Left lung (tissue), 14 donors: ENCODE measurements at places on chromosomes 1 and 21. TPM values are rescaled to one million over a fixed set of nuclear protein-coding genes. Genes with fewer than 3 reads are reported as not detected.

- no peak for DNase-seq
These were observed 6.9 kb downstream of the FOXJ3 start for GRCh38 chr1:42328047-42328625.

DNA sequence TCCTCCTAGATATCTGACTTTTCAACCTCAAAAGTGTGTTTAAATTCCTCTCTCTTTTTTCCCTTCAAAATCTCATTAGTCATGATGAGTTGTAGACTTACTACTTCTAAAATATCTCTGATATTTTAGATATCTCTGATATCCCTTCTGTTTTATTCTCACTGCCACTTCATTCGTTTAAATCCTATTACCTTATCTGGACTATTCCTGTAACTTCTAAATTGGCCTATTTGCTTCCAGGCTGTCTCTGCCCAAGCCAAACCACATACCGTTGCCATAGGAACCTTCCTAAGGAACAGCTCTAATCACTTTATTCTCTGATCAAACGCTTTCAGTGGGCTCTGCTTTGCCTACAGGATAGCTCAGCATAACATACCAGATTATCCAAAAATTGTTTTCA lies 333.1 kb upstream of the CHRM3 start:
- DNase-seq: no peak

- no peak for DNase-seq
These were observed 12.4 kb upstream of the PODN start for GRCh38 chr1:53049574-53049967.

- no peak for DNase-seq
These were observed 32.5 kb upstream of the IVNS1ABP start for GRCh38 chr1:185349556-185349955.

DNA sequence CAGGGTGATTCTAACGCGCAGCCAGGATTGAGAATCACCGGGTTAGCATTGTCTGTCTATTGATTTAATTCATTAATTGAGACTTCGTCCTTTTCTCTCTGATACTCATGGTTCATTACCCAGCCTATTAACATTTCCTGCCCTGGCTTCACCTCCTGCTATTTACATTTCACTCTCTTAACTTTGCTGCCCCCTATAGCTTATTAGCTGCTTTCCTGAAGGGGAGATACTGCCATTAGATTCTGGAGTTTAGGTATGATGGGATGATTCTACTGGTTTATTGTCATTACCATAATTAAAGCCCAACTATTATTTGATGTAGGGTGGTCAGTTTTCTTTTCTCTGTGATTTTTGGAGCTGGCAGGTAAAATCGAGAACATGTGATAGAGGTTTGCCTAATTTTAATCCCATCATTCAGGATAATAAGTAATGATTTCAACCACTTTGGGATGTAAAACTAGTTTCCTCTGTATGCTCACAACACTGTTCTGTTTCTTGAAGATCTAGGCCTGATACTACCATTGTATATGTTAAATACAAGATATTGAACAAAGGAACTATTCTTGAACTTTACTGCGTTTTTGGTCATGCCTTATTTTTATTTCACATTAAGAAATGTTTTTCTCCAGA lies 6.4 kb downstream of the PPP2R5A start:
- DNase-seq: no peak

- DNase-seq: no peak
These were observed 21.5 kb downstream of the WLS start for GRCh38 chr1:68210829-68211228.

GRCh38 chr1:63773496-63773814 lies 362 bp upstream of the ROR1 start:
- no peak for DNase-seq

GRCh38 chr1:1926346-1926811 lies 7.3 kb upstream of the TMEM52 start:
- no peak for DNase-seq

- no peak for DNase-seq
These were observed 44.0 kb downstream of the LRRC71 start for GRCh38 chr1:156964441-156964840.

DNA sequence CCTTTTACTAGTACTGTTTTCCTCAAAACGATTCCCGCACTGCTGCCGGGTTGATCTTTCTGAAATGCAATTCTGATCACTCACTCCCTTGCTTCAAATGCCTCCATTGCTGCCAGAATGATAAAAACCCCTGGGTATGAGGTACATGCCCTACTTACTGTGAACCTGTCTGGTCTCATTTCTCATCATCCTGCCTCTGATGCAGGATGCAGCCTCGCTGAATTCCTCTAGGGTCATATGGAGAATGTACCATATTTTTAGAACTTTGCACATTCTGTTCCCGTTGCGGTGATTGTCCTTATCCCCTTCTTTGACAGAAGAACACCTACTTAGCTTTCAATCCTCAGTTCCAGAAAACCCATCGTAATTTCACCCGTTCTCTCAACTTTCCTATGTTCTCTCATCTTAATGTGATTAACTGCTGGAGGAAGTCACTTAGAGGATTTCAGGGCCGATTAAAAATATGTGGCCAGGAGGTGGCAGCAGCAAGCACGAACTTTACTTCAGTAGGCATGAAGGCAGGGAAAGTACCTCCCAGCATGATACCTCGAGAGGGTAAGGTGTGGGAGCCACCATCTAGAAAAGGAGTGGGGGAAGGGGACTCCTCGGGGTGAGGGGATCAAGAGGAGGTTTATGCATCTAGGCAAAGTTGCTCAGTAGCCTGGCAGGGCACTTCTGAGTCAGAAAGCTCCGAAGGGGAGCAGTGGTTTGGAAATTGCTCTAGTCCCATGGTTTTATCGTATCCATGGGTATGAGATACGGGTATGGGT lies 361.5 kb upstream of the ZP4 start:
- DNase-seq: no peak

DNA sequence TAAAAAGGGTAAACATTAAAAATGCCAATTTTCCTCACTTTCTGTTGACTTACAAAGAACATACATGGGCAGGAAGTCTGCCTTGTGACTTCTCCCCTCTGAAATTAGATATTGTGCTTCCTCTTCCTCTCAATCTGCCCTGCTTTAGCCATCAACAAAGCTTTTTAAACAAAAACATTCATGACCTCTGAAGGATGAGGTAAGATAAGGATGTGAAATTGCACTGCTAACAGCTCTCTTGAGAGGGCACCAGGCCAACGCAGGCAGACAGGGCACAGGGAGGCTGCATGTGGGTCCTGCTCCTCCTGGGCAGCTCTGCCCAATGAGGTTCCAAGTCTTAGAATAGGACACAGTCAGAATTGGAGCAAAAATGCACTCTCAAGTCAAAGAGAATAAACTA lies 62.1 kb downstream of the DEGS1 start:
- DNase-seq: peak; percentile 74

- peak; percentile 52 for DNase-seq
These were observed 69.3 kb downstream of the KCTD3 start for GRCh38 chr1:215636258-215636965.

DNA sequence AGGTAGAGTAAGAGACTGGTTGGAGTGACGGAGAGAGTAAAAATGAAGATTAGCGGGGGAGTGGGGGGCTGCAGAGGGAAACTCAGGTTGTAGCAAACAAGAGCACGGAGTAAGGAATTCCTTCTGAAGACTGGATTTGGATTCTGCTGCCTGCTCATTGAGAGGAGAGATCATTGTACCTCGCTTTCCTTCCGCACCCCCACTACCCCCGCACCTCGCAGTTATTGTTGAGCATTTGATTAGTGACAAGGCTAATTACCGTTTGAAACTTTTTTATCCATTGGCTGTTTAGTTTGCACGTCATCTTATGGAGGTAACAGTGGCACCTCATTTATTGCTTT lies 463 bp downstream of the PRPF3 start:
- no peak for DNase-seq

DNA sequence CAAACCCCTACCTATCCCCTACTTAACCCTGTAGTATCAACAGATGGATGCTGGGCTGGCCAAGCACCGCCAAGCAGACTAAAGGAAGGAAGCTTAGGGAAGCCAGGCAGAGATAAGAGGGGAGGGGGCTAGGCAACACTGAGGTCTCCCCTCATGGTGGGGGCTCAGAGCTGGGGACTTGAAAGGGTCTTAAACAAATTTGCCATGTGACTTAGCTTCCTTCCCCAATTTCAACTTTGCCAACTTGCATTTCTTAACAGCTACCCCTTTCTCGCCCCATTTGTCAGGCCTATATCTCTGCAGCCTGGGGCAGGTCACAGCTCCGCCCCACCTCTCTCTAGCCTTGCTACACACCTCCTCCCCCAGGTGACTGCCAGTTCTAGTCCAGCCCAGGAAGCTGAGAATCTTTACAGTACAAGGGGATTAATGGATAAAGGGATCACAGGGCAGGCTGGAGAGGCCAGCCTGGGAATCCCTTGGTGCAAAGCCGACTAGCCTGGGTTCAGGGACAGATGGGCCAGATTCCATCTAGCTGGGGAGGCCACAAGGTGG lies 3.4 kb downstream of the KIF21B start:
- no peak for DNase-seq

GRCh38 chr1:200704986-200705500 lies 33.6 kb upstream of the CAMSAP2 start:
- DNase-seq: no peak

DNA sequence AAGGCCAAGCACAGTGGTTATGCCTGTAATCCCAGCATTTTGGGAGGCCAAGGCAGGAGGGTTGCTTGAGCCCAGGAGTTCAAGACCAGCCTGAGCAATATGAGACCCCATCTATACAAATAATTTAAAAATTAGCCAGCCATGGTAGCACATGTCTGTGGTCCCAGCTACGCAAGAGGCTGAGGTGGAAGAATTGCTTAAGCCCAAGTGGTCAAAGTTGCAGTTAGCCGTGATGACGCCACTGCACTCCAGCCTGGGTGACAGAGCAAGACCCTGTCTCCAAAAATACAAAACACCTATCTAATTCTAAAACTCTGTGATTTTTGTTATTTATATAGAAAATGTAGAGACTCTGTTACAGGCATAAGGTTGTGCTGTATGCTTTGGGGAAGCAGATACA lies 44.2 kb upstream of the ZYG11A start:
- no peak for DNase-seq

DNA sequence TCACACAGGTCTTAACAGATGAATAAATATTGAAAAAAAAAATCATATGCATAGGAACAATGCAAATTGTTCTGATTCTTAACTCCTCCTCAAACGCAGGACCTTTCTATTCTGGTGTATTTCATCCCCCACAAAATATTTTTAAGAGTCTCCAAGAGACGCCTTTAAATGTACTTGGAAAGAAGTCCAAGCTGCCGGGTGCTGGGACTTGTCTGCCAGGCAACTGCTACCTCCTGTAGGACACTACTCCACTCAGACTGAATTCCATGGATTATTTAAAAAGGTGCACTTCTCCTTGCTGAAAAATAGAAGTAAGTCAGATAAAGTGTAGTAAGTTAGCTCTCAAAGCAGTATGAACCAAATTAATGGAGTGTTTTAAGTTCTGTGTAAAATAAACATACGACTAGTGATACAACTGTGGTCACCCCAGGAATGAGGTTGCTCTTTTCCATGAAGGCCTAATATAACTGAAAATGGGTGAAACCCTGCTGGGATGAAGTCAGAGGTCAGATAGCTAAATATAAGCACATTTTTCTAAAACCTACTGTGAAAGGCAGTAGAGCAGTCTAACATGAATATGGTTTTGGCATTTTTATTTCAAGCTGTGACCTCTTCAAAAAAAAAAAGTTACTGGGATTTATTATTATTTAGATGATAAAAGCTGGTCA lies 189.2 kb upstream of the PBX1 start:
- no peak for DNase-seq

- no peak for DNase-seq
These were observed 6.0 kb downstream of the COLGALT2 start for GRCh38 chr1:184031409-184032107.

The NPR1 gene
- 26.9 TPM for total RNA-seq

The PMVK gene
- 39.6 TPM for total RNA-seq

The AIRE gene
- total RNA-seq: 0.06 TPM

The GNPAT gene
- total RNA-seq: 40.6 TPM

The IFI16 gene
- 69.7 TPM for total RNA-seq

The CRYZL1 gene
- 21.8 TPM for total RNA-seq

The ACTA1 gene
- total RNA-seq: 0.52 TPM

The CNR2 gene
- total RNA-seq: 0.05 TPM

The AIM2 gene
- 0.90 TPM for total RNA-seq

The SPRR2B gene
- not detected for total RNA-seq

The RSRP1 gene
- 113 TPM for total RNA-seq
